ENCODE measurements at places on chromosomes 3 and 15. TPM values are rescaled to one million over a fixed set of nuclear protein-coding genes. Genes with fewer than 3 reads are reported as not detected.

GRCh38 chr3:72332689-72333088 is 515.6 kb downstream of the SHQ1 start:
- peaks cover 5% of the 10 kb centered on the region for H3K4me1 ChIP-seq
- H3K27ac ChIP-seq: no peak overlapping the region
- H3K36me3 ChIP-seq: no peaks in the 10 kb centered on the region
- no peak overlapping the region for H3K4me3 ChIP-seq
- DNase-seq: no peak
- H3K27me3 ChIP-seq: no peaks in the 10 kb centered on the region

DNA sequence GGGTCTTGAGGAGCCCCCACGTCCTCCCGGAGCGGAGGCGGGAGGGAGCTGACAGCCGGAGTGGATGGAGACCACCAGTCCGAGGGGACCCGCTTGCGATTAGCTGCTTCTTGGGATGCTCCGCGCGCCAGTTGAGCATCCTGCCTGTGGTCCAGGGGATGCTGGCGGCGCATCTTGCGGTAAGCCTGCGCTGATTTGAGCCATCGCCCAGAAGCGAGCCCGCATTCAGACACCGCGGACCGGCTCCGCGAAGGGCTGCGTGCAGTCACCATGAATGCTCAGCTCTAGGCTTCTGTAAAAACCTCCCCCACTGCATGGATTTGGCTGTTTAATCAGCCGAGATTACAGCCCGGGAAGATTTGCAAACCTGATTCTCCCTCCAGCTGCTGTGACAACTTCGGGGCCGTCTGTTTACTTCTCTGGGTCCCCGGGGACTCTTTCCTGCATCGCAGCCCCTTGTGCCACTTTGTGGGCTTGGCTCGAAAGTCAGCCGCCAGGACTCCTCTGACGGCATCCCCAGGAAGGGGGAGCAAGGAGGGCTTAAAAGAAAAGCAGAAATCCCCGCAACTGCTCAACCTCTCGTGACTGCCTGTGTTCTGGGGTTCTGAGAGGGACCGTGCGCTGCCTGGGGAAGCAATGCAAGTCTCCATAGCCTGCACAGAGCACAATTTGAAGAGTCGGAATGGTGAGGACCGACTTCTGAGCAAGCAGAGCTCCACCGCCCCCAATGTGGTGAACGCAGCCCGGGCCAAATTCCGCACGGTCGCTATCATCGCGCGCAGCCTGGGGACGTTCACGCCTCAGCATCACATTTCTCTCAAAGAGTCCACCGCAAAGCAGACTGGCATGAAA is 171.1 kb downstream of the KCNAB1 start:
- no peak overlapping the region for H3K27ac ChIP-seq
- no peaks in the 10 kb centered on the region for H3K36me3 ChIP-seq
- H3K27me3 ChIP-seq: no peaks in the 10 kb centered on the region

GRCh38 chr3:113914646-113915045 is 33.2 kb upstream of the ZDHHC23 start:
- H3K27ac ChIP-seq: no peak overlapping the region
- H3K36me3 ChIP-seq: no peaks in the 10 kb centered on the region
- no peak overlapping the region for H3K4me3 ChIP-seq
- no peaks in the 10 kb centered on the region for H3K27me3 ChIP-seq
- no peaks in the 10 kb centered on the region for H3K4me1 ChIP-seq

The HEG1 gene
- 5.1 TPM for polyA plus RNA-seq
